ENCODE measurements at places on chromosomes 2 and 18.

GRCh38 chr2:27832396-27832795 is 57.8 kb downstream of the RBKS start:
- DNase-seq = no peak

GRCh38 chr2:181850936-181851560 is 40.5 kb upstream of the ITPRID2 start:
- DNase-seq = no peak

- no peak for DNase-seq
Measured at GRCh38 chr2:216619411-216620393, 13.5 kb upstream of the IGFBP2 start.

- DNase-seq = no peak
Measured at GRCh38 chr18:76889091-76889699, 66.8 kb downstream of the ZNF236 start.

- no peak for DNase-seq
Measured at GRCh38 chr2:176094349-176094748, 1.8 kb downstream of the HOXD13 start.

DNA sequence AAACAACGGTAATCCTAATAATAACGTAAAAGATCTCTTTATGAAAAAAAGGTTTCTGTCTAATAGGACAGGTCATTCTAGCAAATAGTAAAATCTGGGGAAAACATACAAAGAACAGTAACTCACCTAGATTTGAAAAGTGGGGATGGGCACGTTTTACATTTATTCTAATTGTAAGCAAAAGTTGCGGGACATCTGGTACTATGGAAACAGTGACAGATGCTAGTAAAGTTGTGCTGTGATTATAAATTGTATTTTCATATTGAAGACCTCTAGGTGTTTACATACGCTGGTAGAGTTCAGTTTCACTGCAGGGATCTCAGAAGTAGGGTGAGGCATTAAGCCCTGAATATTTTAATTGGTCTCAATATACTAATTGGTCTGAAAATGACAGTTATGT is 422.5 kb downstream of the DPP10 start:
- no peak for DNase-seq

DNA sequence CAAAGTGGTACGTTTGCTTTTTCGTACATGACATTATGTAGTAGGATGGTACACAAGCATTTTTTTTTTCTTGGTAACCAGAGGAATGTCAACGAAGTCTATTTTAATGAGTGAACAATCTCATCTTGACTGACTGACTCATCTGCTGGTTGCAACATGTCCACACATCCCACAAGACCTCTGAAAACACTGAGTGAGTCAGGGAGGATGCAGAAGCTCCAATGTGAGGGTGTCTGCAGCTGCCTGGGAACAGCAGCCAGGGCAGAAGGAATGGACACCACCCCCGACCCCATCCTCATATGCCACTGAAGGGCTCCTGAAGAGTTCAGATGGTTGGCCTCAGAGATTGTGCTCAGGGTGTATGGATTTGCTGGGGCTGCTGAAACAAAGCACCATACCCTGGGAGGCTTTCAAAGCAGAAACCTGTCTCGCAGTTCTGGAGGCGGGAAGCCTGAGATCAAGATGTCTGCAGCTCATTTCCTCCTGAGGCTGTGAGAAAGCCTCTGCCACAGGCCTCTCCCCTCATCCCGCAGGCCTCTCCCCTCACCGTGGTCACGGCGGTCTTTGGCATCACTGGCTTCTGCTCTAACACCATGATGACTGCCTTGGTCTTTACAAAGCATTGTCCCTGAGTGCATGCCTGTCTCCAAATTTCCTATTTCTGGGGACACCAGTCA is 124.6 kb downstream of the LRATD1 start:
- no peak for DNase-seq

GRCh38 chr2:174577967-174578589 is 19.5 kb downstream of the WIPF1 start:
- no peak for DNase-seq

GRCh38 chr2:15048000-15048399 is 415.5 kb downstream of the LRATD1 start:
- DNase-seq = no peak

- no peak for DNase-seq
Measured at GRCh38 chr2:238016526-238016925, 44.3 kb upstream of the SCLY start.

Measured in CD8-positive, alpha-beta T cell (primary cell).